Karpas-422 (cell line): ENCODE measurements at places on chromosomes 2 and 18.

- no peak for DNase-seq
Measured at GRCh38 chr2:232534940-232535651, 4.4 kb upstream of the CHRNG start.

GRCh38 chr18:36086186-36086585 lies 18.8 kb upstream of the RPRD1A start:
- no peak for DNase-seq

GRCh38 chr18:10076502-10077030 lies 162.8 kb downstream of the VAPA start:
- no peak for DNase-seq

DNA sequence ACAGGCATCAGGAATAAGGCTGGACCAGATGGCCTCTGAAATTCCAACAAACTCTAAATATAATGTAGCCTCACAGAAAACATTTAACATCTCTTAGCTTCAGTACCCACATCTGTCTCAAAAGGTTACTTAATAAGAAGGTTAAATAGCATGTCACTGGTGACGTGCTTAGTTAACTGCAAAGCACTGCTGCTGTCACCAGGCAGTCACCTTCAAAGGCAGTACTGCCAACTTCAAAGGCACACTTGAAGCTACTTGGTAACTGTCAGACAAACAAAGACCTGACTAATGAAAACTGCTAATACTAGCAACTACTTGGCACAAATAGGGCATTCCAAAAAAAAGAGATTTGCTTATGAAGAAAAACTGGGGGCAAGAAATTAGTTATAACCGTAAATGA lies 36.2 kb downstream of the EPG5 start:
- DNase-seq = no peak

GRCh38 chr2:27847333-27847732 lies 42.9 kb downstream of the RBKS start:
- DNase-seq = no peak

DNA sequence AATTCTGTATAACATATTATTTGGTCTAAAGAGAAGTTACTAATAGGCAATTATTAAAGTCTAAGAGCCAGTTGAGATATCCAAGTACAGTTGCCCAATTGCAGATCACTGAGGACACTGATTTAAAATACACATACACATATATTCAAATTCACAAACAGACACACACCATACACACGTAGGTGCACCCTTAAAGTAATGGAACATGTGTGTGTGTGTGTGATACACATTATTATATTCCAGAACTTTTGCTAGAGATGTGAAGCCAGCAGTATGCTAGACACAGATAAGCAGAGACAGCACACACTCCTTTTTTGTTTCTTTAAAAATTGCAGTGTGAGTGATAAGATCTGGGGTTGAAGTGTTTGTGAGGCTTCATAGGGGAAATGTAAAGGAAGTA lies 292.5 kb downstream of the CNTNAP5 start:
- DNase-seq = peak; percentile 53

GRCh38 chr2:46202987-46203386 lies 94.2 kb upstream of the EPAS1 start:
- no peak for DNase-seq

- no peak for DNase-seq
Measured at GRCh38 chr18:5461041-5461440, 82.8 kb downstream of the EPB41L3 start.
